Activated CD8-positive, alpha-beta memory T cell treated with anti-CD3 and anti-CD28 coated beads for 48 hours (primary cell): ENCODE measurements at places on chromosomes 16 and 17.

DNA sequence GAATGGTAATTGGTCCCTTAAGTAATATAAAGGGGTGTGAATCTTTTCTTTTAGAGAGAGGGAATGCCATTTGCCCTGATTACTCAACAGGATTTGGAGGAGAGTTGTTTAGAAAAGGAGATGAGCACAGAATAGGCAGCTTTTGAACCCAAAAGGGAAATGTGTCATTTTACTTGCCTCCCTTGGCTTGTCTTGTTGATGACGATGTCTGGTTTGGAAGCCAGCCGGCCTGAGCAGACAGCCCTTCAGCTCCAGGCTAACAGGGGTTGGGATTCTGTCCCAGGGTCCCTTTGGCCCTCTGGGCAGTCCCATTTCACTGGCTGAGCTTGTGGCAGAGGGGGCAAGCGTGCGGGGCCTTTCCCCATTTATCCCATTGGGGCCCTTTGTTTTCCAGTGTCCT lies 22.3 kb upstream of the PRKAR1A start:
- DNase-seq = no peak

DNA sequence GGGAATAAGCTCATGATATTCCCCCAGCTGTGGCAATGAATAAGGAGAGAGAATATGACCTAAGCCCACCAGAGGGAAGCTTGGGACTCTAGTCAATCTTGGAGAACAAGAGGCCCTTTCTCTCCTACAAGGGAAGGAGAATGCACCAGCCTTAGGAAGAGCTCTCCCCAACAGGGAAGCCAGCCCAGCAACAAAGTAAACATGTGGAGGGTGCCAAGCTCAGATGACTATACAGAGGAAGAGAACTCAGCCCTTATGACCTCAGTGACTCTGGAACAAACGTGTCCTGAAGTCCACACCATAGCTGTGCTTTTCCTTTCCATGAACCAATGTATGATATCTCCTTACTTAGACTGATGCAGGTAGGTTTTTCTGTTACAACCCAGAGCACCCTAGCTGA lies 219.7 kb downstream of the GSG1L start:
- DNase-seq = no peak

- DNase-seq = no peak
Measured at GRCh38 chr17:14940108-14940937, 324.8 kb downstream of the PMP22 start.

DNA sequence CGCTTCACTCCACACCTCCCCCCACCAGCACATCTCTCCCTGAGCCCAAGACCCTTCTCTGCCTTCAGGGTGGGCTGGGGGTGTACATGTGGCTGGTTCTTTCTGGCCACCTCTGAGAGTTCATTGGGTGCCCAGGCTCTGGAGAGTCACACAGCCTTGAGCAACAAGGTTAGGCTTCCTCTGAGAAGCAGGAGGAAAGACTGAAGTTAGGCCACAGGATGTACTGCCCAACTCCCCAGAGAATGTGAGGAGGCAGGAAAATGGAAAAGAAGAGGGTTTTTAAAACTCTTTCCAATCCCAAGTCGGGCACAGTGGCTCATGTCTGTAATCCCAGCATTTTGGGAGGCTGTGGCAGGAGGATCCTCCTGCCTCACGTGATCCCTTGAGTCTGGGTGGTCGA lies 7.3 kb downstream of the PCGF2 start:
- no peak for DNase-seq

DNA sequence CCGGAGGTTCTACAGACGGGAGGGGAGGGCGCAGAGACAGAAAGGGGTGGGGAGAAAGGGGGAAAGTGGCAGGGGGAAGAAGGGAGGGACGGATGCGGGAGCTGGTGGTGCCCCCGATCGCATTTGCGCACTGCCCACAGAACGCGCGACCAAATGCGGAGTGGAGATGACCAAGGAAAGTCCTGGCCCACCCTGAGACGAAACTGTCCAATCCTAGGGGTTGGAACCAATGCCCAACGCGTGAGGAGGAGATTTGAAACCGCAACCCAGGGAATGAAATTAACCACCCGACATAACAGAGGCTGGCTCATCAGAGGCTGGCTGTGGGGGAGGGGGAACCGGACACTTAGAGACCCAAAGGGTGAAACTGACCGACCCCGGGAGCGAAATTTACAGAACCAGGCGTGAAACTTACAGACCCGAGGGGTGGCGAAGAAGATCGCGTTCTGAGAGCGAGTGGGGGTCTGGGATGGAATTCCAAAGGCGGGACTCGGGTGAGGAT lies 1.4 kb downstream of the HES7 start:
- DNase-seq = no peak

DNA sequence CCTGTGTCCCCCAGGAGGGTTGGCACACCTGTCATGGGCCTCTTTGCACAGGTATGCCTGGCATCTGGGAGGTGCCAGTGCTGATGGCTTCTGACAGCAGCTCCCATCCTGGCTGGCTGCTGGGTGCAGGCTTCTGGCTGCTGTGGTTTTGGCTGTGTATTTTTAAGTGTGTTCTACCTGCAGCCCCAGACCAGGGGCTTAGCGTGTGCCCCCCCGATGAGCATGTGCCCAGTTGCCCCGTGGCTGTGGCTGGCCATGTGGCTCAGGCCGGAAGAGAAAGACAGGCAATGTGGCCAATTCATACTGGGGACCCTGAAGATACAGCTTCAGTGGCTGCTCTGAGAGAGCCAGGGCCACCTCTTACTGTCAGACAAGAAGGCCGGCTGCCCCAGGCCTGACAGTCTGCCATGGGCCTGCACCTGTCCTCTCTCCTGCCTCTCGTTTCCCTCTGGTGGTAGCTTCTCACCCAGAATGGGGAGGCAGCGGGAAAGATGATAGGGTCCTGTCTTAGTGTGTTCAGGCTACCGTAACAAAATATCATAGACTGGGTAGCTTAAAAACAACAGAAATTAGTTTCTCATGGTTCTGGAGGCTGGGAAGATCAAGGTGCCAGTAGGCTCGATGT lies 37.6 kb upstream of the LGALS9 start:
- DNase-seq = no peak

DNA sequence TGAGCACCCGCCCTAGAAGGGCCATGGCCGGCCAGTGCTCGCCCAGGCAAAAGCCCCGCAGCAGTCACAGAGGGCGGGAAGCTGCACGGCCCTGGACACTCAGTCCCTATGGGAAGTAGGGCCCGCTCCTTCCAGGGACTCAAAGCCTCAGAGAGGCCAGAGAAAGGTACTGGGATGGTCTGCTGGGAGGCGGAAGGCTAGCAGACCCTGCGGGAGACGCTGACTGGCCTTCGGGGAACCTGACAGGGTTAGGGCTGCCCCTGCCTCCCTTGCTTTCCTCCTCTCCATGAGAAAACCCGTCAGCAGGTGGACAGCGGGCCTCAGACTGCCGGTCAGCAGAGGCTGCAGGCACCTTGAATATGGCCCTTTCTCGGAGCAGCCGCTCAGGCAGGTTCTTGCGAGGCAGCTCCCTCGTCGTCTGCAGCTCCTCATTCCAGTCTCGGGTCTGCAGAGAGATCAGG lies 11.5 kb downstream of the CLUH start:
- DNase-seq = no peak

GRCh38 chr17:58313815-58314705 lies 14.5 kb downstream of the TSPOAP1 start:
- DNase-seq = no peak

DNA sequence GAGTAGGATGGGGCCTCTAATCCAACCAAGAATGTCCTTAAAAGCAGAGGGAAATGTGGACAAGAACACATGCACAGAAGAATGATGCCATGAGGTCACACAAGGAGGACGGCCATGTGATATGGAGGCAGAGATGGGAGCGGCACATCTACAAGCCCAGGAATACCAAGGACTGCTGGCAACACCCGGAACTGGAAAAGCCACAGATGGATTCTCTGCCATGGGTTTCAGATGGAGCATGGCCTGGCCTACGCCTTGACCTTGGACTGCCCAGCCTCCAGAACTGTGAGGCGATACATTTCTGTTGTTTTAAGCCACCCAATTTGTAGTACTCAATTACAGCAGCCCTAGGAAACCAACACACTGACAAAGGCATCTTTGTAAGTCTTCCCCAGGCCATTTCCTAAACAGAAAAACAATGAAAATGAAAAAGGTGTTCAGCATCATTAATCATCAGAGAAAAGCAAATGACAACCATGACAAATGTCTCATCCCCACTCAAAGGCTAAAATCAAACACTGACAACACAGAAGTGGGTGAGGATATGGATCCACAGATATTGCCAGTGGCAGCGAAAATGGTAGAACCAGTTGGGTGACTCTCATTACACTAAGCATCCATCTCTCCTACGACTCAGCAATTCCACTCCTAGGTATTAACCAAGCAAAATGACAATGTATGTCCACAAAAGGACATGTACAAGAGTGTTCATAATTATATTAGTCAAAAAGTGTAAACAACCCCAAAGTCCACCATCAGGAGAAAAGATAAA lies 76.9 kb upstream of the CNEP1R1 start:
- no peak for DNase-seq

DNA sequence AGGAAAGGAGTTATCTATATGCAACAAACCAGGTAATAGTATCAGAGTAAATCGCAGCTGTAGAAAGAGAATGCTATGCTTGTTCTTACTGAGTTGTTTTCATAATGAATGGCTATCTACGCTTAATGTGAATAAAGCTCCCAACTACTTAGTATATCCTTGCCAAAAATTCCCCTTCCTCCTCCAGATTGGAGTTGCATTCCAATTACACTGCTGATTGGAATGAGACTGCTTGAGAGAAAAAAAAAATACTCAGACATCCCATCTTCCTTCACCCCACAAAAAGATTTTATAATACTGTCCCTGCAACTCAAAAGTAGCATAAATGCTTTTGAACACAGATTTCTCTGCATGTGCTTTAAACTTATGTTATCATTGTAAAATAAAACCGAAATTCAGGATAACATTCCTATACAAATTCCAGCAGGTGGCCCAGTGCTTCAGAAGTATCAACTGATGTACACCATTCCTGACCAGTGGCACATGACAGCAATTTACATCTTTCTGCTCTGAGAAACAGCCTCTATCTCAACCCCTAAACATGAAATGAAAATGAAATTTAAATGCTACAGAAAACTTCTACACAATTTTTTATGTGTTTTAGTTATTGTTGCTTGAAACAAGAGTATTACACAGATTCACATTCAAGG lies 47.0 kb downstream of the SMURF2 start:
- no peak for DNase-seq

DNA sequence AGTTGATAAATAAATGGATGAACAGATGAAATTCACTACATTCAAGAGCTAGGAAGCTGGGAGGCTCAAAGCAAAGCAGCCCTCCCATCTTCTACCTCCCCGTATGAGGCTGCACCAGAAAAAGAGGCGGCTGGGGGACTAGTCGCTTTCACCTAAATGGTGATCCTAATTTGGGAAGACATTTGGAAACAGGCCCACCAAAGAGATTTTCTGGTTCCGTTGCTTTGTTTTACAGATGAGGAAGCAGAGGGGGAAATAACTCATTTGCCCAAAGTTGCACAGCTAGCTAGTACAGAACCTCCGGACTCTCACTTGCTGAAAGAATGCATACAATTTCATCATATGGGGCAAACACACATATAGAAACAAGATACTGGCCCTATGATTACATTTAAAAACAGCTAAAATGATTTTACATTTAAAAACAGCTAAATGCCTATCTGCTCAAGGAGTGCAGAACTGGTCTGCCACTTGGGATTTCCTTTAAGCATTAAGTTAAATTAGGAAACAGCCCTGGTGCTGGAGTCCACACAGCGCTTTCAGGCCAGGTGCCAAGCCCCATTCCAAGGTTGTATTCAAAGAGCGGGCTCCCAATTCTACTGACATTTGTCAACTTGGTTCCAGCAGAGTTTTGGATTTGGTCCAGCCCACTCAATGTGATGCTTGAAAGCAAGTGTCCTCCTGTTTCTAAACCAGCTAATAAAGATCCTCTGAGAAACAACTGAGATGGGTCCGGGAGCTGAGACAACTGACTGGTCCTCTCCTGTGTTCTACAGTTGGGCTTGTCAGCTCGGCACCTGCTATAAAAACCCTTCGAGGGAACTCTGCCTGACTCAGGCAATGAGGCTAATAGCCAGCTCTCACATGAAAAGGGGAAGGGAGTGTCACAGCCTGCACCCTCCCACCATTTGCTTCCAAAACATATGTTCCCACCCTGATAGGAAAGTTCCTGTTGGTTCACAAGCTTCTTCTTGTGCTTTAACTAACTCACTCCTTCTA lies 11.7 kb downstream of the ERN1 start:
- no peak for DNase-seq

DNA sequence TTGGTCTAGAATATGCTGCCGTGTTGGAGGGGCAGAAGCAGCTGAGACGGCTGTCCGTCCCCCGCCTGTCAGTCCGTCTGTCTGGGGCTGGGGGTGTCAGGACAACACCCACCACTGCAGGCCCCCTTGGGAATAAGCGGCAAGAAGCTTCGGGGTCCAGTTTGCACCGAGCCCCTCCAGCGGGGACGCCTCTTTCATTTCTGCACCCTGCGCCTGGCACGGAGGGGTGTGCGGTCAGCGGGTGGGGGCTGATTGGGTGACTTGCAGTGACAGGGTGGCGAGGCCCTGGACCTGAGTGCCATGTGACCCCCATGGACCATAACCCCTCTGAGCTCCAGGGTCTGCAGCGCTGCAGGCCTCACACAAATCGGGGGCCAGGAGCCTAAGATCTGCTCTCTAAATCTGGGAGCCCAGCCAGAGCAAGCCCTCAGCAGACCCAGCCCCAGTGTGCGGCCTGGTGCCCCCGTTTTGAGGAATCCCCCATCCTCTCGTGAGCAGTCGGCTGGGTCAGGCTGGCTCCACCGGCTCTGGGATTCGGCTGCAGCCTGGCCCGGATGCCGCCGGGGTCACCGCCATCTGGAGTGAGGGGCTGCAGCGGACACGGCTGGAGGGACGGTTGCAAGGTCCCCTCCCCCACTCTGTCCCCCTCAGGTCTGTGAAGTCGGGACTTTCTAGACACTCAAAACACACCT lies 8.3 kb downstream of the CBFA2T3 start:
- no peak for DNase-seq
